Stomach (tissue), 19 donors: ENCODE measurements at places on chromosomes 6 and 20. TPM values are rescaled to one million over a fixed set of nuclear protein-coding genes. Genes with fewer than 3 reads are reported as not detected.

Gene GRM4
- total RNA-seq = not detected

DNA sequence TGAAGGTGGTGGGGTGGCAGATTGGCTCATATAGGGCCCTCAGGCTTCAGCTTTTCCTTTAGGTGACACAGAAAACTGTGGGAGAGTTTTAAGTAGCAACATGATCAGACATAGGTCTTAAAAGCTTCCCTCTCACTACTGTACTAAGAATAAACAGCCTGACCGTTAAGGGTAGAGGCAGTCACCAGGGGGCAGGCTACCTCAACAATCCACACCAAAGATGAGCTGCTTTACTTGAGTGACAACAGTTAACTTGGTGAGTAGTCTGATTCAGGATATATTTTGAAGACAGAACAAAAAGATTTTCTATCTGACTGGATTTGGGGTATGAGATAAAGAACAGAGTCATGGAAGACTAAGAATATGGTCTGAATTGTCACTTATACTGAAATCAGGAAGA lies 193.1 kb upstream of the SHLD1 start:
- peak; percentile 66 for DNase-seq
- no peaks in the 10 kb centered on the region for H3K4me1 ChIP-seq
- no peaks in the 10 kb centered on the region for H3K27me3 ChIP-seq
- no peak overlapping the region for H3K27ac ChIP-seq

Gene TRAM2
- 14.1 TPM for total RNA-seq

Gene C6orf52
- not detected for total RNA-seq

Gene PLCB4
- total RNA-seq = 22.2 TPM

GRCh38 chr6:127435626-127436220 lies 23.5 kb downstream of the KIAA0408 start:
- no peak for DNase-seq
- H3K4me1 ChIP-seq = no peaks in the 10 kb centered on the region
- H3K36me3 ChIP-seq = no peaks in the 10 kb centered on the region

DNA sequence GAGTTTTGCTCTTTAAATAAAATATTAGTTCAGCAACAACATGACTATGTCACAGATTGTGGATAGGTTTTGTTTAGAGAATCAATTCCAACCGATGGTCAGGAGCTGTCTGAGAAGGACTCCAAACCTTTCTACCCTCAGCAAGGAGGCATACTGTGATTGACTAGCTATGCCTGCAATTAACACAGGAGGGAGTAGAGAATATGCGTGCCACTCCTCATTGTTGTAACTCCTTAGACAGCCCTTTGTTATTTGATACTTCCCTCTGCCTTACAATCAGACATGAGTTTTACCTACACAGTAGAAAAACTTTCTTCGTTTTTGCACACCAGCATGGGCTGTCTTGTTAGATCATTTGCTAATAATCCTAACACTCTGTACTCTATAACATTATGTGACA lies 796.5 kb downstream of the PRIM2 start:
- H3K4me3 ChIP-seq = no peak overlapping the region
- no peak overlapping the region for H3K27ac ChIP-seq
- no peaks in the 10 kb centered on the region for H3K36me3 ChIP-seq
- no peak for DNase-seq
- no peaks in the 10 kb centered on the region for H3K27me3 ChIP-seq

Gene NKX2-4
- total RNA-seq = not detected

GRCh38 chr6:125528621-125529041 lies 220.8 kb upstream of the HEY2 start:
- no peak overlapping the region for H3K4me3 ChIP-seq
- no peak overlapping the region for H3K27ac ChIP-seq
- H3K4me1 ChIP-seq = no peaks in the 10 kb centered on the region
- no peak for DNase-seq

- no peaks in the 10 kb centered on the region for H3K27me3 ChIP-seq
- peaks cover 42% of the 10 kb centered on the region for H3K4me1 ChIP-seq
- peak; percentile 71 for DNase-seq
Measured at GRCh38 chr6:31209137-31209536, 38.7 kb upstream of the POU5F1 start.

DNA sequence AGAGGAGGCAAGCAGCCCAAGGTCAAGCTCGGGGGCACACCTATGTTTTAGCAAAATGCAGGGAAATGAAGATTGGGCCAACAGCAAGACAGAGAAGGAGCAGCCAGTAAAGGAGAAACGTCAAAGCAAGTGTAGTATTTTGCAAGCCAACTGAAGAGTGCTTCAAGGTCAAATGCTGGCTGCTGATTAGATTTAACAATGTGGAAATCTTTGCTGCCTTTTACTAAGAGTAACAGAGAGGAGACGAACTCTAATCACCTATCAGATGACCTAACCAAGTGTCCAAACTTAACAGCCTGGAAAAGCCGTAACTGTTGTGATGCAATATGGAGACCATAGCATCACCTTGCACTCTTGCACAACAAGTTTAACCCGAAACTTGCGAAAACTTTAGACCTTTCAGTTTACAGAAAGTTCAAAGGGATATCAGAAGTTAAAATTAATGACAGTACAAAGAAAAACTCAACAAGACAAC lies 30.4 kb downstream of the AKIRIN2 start:
- no peaks in the 10 kb centered on the region for H3K27me3 ChIP-seq
- no peak overlapping the region for H3K27ac ChIP-seq
- H3K4me3 ChIP-seq = no peak overlapping the region
- peaks cover 69% of the 10 kb centered on the region for H3K36me3 ChIP-seq

DNA sequence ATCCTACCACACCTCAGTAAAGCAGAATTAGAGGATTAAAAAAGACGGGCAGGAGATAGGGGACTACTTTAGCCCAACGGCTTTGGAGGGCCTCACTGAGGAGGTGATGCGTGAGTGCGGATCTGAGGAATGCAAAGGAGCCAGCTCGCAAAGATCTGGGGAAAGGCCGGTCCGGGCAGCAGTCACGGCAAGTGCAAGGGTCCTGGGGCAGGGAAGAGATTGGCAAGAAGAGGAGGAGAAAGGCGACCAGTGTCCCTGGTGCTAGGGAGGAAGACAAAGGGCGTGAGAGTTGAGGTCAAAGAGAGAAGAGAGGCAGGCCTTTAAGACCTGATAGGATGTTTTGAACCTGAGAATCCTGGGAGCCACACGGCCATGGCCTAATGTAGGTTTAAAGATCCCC lies 86.8 kb downstream of the KCNB1 start:
- H3K27ac ChIP-seq = no peak overlapping the region
- no peaks in the 10 kb centered on the region for H3K4me1 ChIP-seq
- no peak overlapping the region for H3K4me3 ChIP-seq
- H3K36me3 ChIP-seq = no peaks in the 10 kb centered on the region

- H3K27ac ChIP-seq = no peak overlapping the region
- no peak for DNase-seq
- H3K4me3 ChIP-seq = no peak overlapping the region
- no peaks in the 10 kb centered on the region for H3K4me1 ChIP-seq
Measured at GRCh38 chr6:142335415-142335814, 33.6 kb downstream of the ADGRG6 start.

DNA sequence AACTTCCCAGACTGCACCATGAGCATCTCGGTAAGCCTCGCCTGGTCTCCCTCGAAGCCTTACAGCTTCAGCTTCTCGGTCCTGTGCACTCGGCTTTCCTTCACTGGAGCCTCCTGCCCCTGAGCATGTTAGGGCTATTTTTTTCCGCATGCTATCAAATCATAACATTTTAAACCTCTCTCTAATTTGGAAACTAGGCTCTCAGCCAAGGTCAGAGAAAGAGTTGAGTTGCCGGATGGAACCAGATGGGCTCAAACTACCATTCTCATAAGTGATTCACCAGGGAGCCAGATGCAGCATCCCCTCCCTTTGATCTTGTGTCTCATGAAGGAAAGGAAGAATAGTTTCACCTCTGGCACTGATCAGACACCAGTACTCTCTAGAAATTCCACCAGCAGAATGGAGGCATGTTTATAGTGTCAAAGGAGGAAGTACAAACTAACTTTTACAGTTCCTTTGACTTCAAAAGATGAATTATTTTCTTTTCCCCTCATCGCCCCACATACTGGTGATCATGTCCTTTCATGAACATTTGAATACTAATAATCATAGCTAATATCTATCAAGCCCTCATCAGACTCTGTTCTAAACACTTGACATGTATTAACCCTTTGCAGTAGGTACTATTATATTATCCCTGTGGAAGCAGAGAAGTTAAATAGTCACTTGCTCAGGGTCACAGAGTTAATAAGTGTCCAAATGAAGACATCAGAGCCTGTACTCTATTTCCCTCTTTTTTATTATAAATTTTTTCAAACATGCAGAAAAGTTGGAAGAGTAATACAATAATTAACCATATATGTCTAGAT lies 46.7 kb downstream of the MAP1LC3A start:
- peak; percentile 60 for DNase-seq
- no peaks in the 10 kb centered on the region for H3K36me3 ChIP-seq
- no peak overlapping the region for H3K4me3 ChIP-seq
- H3K27ac ChIP-seq = no peak overlapping the region

- no peaks in the 10 kb centered on the region for H3K36me3 ChIP-seq
- peak overlapping the region; percentile 79 for H3K27ac ChIP-seq
- no peaks in the 10 kb centered on the region for H3K27me3 ChIP-seq
- H3K4me1 ChIP-seq = peaks cover 92% of the 10 kb centered on the region
- no peak overlapping the region for H3K4me3 ChIP-seq
Measured at GRCh38 chr20:25039697-25040437, 18.1 kb downstream of the ACSS1 start.

Gene GHRH
- total RNA-seq = not detected

GRCh38 chr6:28693033-28693750 lies 167.5 kb downstream of the GPX5 start:
- no peak overlapping the region for H3K4me3 ChIP-seq
- DNase-seq = no peak
- no peaks in the 10 kb centered on the region for H3K36me3 ChIP-seq
- H3K4me1 ChIP-seq = no peaks in the 10 kb centered on the region
- no peak overlapping the region for H3K27ac ChIP-seq
- H3K27me3 ChIP-seq = peaks cover 100% of the 10 kb centered on the region

GRCh38 chr20:44909872-44910689 lies at the start of gene PABPC1L:
Gene PABPC1L (plus strand): TSS chr20:44910060. CDS start chr20:44910144, 84 bp downstream.
- H3K27ac ChIP-seq = peak within 1 kb of the TSS; percentile 7
- H3K4me3 ChIP-seq = peak within 1 kb of the TSS; percentile 69
- peaks cover 50% of the 10 kb centered on the region for H3K36me3 ChIP-seq
- H3K4me1 ChIP-seq = peaks cover 21% of the 10 kb centered on the region
- no peaks in the 10 kb centered on the region for H3K27me3 ChIP-seq
- peak; percentile 76 for DNase-seq

- DNase-seq = no peak
- no peak overlapping the region for H3K4me3 ChIP-seq
- H3K4me1 ChIP-seq = no peaks in the 10 kb centered on the region
Measured at GRCh38 chr6:117951783-117952182, 44.7 kb downstream of the SLC35F1 start.

DNA sequence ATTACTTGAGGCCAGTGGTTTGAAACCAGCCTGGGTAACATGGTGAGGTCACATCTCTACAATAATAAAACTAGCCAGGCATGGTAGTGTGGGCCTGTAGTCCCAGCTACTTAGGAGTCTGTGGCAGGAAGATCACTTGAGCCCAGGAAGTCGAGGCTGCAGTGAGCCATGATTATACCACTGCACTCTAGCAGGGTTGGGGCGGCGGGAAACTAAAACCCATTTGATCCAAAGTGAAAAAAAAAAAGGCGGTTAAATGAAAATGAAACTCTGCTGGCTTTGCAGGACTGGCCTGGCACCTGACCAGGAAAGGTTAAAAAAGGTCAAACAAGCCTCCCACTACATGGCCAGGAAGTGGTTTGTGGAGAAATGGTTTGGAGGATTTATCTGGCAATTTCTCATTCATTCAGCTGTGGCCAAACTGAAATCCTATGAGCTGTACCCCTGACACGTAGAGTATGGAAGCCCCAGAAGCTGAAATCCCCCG lies 36.6 kb downstream of the MTRES1 start:
- peaks cover 11% of the 10 kb centered on the region for H3K36me3 ChIP-seq
- H3K27me3 ChIP-seq = no peaks in the 10 kb centered on the region
- peak; percentile 74 for DNase-seq
- no peak overlapping the region for H3K27ac ChIP-seq
- no peak overlapping the region for H3K4me3 ChIP-seq
- peaks cover 15% of the 10 kb centered on the region for H3K4me1 ChIP-seq

Gene RALGAPA2
- 60.4 TPM for total RNA-seq

GRCh38 chr6:138953451-138953850 lies 34.6 kb downstream of the REPS1 start:
- no peaks in the 10 kb centered on the region for H3K36me3 ChIP-seq
- no peak overlapping the region for H3K4me3 ChIP-seq
- no peaks in the 10 kb centered on the region for H3K27me3 ChIP-seq
- no peak overlapping the region for H3K27ac ChIP-seq
- DNase-seq = no peak
- H3K4me1 ChIP-seq = peaks cover 39% of the 10 kb centered on the region

- peaks cover 11% of the 10 kb centered on the region for H3K4me1 ChIP-seq
- H3K36me3 ChIP-seq = peaks cover 81% of the 10 kb centered on the region
- no peak for DNase-seq
- H3K27ac ChIP-seq = no peak overlapping the region
- no peaks in the 10 kb centered on the region for H3K27me3 ChIP-seq
Measured at GRCh38 chr20:35049776-35050352, 42.7 kb downstream of the TRPC4AP start.

- H3K27me3 ChIP-seq = no peaks in the 10 kb centered on the region
- DNase-seq = no peak
- H3K4me3 ChIP-seq = no peak overlapping the region
- H3K36me3 ChIP-seq = no peaks in the 10 kb centered on the region
- peaks cover 3% of the 10 kb centered on the region for H3K4me1 ChIP-seq
- H3K27ac ChIP-seq = no peak overlapping the region
Measured at GRCh38 chr6:170140129-170140528, 150.7 kb downstream of the DLL1 start.

Gene DEFB132
- not detected for total RNA-seq

- peak within 1 kb of the TSS; percentile 53 for H3K4me3 ChIP-seq
- H3K36me3 ChIP-seq = no peaks in the 10 kb centered on the region
- peaks cover 89% of the 10 kb centered on the region for H3K27me3 ChIP-seq
- peak within 1 kb of the TSS; percentile 40 for H3K27ac ChIP-seq
- peak; percentile 33 for DNase-seq
- peaks cover 44% of the 10 kb centered on the region for H3K4me1 ChIP-seq
Measured at GRCh38 chr6:6006428-6007365, at the start of gene NRN1. Gene NRN1 (minus strand): TSS chr6:6006925. CDS start chr6:6006749, 176 bp downstream.

Gene ZC3H12D
- 2.2 TPM for total RNA-seq

DNA sequence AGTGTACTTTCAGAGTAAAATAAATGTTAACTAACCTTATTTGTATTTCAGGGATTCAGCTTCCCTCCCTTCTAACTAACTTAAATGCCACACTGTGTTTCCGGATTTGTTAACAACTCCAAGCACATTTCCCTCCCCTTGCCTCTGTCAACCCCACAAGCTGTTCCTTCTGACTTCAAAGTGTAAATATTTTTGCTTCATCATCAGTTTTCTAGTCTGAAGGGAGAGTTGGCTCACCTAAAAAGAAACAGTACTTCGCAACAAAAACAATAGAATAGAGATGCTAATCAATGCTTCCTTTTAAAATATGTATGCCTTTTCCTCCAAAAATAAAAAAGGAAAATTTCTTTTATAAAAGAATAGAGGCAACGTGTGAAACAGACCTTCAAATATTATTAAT lies 132.6 kb downstream of the THEMIS start:
- no peaks in the 10 kb centered on the region for H3K36me3 ChIP-seq
- no peak for DNase-seq
- H3K4me1 ChIP-seq = no peaks in the 10 kb centered on the region
- no peaks in the 10 kb centered on the region for H3K27me3 ChIP-seq
- H3K27ac ChIP-seq = no peak overlapping the region
- no peak overlapping the region for H3K4me3 ChIP-seq

GRCh38 chr6:170039156-170040114 lies 251.4 kb downstream of the DLL1 start:
- no peaks in the 10 kb centered on the region for H3K4me1 ChIP-seq
- no peaks in the 10 kb centered on the region for H3K27me3 ChIP-seq
- H3K36me3 ChIP-seq = no peaks in the 10 kb centered on the region
- H3K27ac ChIP-seq = no peak overlapping the region
- no peak overlapping the region for H3K4me3 ChIP-seq
